ENCODE measurements at places on chromosomes 3 and 15. TPM values are rescaled to one million over a fixed set of nuclear protein-coding genes. Genes with fewer than 3 reads are reported as not detected.

GRCh38 chr3:59654480-59655417, 604.9 kb upstream of the CFAP20DC start:
- DNase-seq = no peak

DNA sequence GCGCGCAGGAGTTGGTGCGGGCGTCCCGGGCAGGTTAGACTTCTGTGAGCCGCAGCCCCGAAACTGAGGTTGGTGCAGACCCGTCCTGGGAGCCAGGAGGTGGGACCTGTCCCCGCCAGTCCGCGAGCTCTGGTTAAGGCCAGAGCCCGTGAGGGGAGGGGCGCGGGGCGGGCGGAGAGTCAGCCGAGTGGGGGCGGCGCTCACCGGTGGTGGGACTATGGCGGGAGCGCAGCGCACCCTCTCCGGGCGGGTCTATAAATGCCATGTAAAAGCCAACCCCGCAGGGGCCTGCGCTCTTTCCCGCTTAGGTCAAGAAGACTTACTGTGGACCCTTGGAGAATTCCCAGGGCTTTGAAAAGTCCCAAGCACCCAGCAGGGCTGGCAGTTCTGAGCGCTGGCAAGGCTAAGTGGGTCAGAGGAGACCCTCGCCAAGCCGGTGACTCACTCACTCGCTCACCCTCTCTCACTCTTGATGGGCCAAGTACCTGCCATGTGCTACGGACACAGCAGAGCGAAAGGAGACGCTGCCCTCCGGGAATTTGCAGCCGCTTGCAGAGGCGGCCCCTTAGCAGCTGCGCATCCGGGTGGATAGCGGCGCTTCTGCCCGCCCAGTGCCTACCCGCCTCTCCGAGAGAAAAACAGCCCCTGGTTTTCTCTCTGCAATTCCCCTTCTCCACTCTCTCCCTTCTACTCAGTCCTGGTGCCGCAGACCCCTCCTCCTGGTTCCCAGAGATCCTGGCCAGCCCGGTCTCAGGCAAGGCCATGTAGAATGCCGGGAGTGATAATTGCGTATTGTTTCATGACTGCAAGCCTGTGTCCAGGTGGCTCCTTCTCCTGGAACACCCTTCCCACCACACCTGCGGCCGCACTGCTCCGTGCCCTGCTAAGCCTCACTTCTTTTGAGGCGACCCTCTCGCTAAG, at the start of gene ALDH1L1:
Gene ALDH1L1 (minus strand): TSS at position 110 of the 921 bp plus-strand sequence. CDS start 19,607 bp downstream, outside the sequence.
- DNase-seq = peak; percentile 89

The C3orf80 gene
- total RNA-seq = 1.5 TPM

- DNase-seq = no peak
Observed at GRCh38 chr3:127182848-127183714, 9.8 kb upstream of the PRR23E start.

DNA sequence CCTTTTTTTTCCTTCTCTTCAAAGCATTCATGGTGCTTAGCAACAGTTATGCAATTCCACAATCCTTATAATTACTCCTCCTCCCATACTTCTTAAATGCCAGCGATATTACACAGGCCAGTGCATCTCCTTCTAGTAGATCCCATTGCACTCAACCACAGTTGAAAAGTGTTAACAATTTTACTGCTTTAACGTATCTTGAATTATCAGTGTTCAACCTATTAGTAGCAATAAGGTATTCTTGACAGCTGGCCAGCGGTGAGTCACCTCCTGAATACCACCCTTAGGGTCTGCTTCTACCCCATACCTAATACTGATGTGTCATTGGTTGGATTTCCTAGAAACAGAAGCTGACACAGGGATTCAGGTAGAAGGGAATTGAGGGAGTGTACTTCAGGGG, 24.0 kb upstream of the TEX9 start:
- no peak for DNase-seq
